T-helper 1 cell treated with Interleukin-12 subunit alpha and Interleukin-12 subunit beta and Interleukin-4 antibody, amounts not matched to agents 30 ng/mL and 1 ng/mL, for 36 hours (primary cell): ENCODE measurements at places on chromosomes 5 and 9. TPM values are rescaled to one million over a fixed set of nuclear protein-coding genes. Genes with fewer than 3 reads are reported as not detected.

IFNA21 gene
- not detected in 2 replicates for total RNA-seq

DDX4 gene
- 0.83 and 1.3 TPM in 2 replicates for total RNA-seq

NUTM2G gene
- not detected in 2 replicates for total RNA-seq

GHR gene
- 0.05 TPM in 1 of 2 replicates, not detected in the other for total RNA-seq

OR2V1 gene
- not detected in 2 replicates for total RNA-seq

ANXA2R gene
- 9.3 and 9.7 TPM in 2 replicates for total RNA-seq

NUTM2F gene
- not detected in 2 replicates for total RNA-seq

PDCD1LG2 gene
- 10.5 and 11.4 TPM in 2 replicates for total RNA-seq

STPG3 gene
- 0.27 TPM in 1 of 2 replicates, not detected in the other for total RNA-seq

LOX gene
- total RNA-seq: not detected in 2 replicates

FOXD1 gene
- total RNA-seq: 0.20 and 0.29 TPM in 2 replicates

PCDHB14 gene
- total RNA-seq: not detected in 2 replicates

NR2F1 gene
- total RNA-seq: not detected in 2 replicates

CDKN2A gene
- 22.9 and 23.3 TPM in 2 replicates for total RNA-seq

CCDC183 gene
- total RNA-seq: 0.42 and 0.56 TPM in 2 replicates

GTF2H2C gene
- 32.0 and 35.1 TPM in 2 replicates for total RNA-seq

ZNF484 gene
- total RNA-seq: 13.0 and 13.9 TPM in 2 replicates

NCBP1 gene
- total RNA-seq: 40.5 and 42.6 TPM in 2 replicates

STKLD1 gene
- 0.39 and 1.3 TPM in 2 replicates for total RNA-seq
